ENCODE measurements at places on chromosomes 1 and 21.

DNA sequence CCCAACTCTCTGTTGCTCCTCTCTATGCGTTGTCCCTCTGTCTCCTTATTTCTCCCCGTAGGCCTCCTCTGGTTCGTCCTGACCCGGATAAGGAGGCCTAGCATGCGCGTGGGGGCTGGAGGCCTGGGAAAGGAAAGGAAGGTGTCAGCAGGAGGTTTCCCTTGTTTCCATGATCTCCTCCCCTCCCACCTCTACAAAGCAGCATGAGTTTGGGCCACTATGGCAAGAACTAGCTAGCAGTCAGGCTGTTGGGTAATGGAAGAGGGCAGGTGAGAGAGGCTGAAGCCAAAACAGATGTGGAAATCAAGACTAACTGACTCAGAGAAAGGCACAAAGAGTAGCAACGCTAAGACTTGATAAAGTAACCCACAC lies 687 bp upstream of the SEMA6C start:
- no peak for DNase-seq

DNA sequence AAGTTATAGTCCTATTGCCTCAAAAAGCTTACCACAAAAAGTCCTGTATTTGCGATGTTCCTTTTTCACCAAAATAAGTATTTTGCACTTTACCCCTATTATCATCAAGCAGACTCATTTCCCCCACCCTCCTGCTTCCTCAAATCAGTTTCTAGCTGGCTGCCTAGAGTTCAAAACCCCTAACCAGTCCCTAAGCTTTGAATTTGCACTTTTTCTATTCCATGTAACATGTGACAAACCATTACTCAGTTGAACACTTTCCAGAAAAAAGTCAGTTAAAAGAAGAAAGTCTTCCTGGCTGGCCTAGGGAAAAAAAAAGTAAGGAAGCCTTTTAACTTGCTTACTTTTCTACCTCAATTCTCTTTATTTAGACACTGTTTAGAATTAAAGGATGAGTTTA lies 8.2 kb downstream of the CEP170 start:
- no peak for DNase-seq

- peak; percentile 28 for DNase-seq
These were observed 355.7 kb downstream of the LTN1 start for GRCh38 chr21:28636752-28637691.

DNA sequence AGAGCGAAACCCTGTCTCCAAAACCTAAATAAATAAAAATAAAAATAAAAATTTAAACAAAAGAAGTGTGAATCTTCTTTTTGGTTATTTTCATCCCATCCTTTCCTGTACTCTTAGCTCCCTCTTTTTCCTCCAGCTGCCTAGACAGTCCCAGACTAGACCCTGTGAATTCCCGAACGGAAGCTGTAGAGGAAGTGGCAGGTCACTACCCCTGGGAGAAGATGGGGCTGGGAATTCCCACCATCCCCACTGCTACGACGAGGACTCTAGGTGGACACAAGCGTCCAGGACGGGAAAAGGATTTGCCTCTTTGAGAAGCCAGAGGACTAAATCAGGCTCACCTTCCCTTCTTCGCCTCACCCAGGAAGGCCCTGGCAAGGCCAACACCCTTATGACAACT lies 12.6 kb downstream of the RHBDL2 start:
- no peak for DNase-seq

DNA sequence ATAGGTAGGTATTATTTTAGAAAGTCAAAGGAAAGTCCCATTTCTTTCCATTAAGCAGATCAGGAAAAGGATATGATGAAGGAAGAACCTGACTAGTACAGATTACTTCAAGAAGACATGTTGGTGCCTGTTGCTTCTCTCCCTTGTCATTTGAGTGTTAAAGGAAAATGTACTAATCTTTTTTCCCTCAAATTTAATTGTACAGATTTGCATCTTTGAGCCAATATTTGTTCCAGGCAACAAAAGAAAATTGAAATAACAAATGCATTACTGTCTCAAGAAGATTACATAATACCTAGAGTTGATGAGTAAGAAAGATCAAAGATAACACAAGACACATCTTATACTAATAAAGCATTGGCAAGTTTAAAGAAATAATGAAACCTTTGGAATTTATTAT lies 566.9 kb upstream of the ZP4 start:
- no peak for DNase-seq

- no peak for DNase-seq
These were observed 25.5 kb downstream of the CDC14A start for GRCh38 chr1:100377590-100378361.

DNA sequence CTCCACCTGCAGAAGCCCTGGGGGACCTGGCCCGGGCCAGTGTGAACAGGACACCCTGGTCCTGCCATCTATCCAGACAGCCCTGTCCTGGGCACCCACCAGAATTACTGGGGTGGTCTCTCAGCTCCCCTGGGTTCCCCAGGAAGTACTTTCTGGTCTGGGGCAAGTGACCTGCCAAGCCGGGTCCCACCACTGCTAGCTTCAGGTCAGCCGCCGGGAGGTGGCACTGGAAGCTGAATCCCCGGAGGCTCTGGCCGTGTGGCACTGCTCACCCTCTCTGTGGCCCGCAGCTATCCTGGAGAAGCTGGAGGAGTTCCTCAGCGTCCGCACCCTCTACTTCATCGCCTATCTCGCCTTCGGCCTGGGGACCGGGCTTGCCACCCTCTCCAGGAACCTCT lies 21.3 kb downstream of the SLC45A1 start:
- no peak for DNase-seq

- DNase-seq: no peak
These were observed 28.1 kb upstream of the ACBD6 start for GRCh38 chr1:180530501-180530900.

- DNase-seq: peak; percentile 7
These were observed 210.9 kb upstream of the GALNT2 start for GRCh38 chr1:229856009-229856650.

Measured in stimulated activated CD4-positive, alpha-beta T cell treated with anti-CD3 and anti-CD28 coated beads, Interleukin-15, amount 100 ng/mL, for 24 hours (primary cell).